ENCODE measurements at places on chromosomes 1 and 21. TPM values are rescaled to one million over a fixed set of nuclear protein-coding genes. Genes with fewer than 3 reads are reported as not detected.

- no peak overlapping the region for H3K27ac ChIP-seq
- no peaks in the 10 kb centered on the region for H3K36me3 ChIP-seq
- DNase-seq: no peak
- H3K4me1 ChIP-seq: peaks cover 2% of the 10 kb centered on the region
- no peaks in the 10 kb centered on the region for H3K27me3 ChIP-seq
These were observed 277.5 kb upstream of the C1orf174 start for GRCh38 chr1:4177425-4178150.

Gene RNF223
- not detected for total RNA-seq

DNA sequence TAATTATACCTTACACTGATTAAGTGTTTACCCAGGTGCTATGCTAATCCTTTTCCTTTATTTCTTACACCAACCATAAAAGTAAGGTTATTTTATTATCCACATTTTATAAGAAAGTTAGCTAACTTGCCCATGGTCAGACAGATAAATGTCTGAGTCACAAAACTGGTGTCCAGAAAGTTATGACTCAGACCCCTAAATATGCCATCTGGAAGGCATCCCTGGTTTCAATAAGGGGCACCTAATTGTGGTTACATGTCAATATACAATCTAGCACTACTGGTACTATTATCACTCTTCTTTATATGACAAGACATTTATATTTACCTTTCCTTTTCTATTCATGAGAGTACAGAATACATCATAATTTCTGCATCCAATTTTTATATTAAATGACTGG lies 496.5 kb upstream of the ADGRL2 start:
- H3K27me3 ChIP-seq: no peaks in the 10 kb centered on the region
- H3K4me1 ChIP-seq: peaks cover 8% of the 10 kb centered on the region
- no peak overlapping the region for H3K27ac ChIP-seq
- no peak for DNase-seq

DNA sequence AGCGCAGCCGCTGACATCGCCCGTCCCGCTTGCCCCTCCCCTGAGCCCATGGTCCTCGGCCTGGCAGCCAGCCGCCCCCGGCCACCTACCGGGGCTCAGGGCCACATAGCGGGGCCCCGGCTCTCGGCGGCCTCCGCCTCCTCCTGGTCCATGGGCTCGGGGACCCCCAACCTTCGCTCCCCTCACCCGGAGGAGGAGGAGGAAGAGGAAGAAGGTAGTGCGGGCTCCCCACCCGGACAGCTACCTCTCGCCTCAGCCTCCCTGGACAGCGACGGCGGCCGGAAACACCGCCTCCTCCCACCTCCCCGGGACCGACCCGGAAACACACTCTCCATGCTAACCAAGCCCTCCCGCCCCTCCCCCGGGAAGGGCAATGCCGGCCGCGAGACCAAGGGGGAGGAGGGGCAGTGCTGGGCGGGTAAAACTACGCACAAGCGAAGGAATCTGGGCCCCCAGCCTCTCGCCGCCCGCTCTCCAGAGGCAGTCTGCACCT lies at the start of gene KIAA0319L:
Gene KIAA0319L, minus strand, starts transcription at position 286 of the 493 bp plus-strand sequence. CDS start 2,912 bp downstream, outside the sequence.
- H3K27me3 ChIP-seq: no peaks in the 10 kb centered on the region
- H3K36me3 ChIP-seq: peaks cover 28% of the 10 kb centered on the region
- H3K4me1 ChIP-seq: peaks cover 9% of the 10 kb centered on the region
- peak; percentile 90 for DNase-seq

Gene TMEM51
- 10.2 TPM for total RNA-seq

DNA sequence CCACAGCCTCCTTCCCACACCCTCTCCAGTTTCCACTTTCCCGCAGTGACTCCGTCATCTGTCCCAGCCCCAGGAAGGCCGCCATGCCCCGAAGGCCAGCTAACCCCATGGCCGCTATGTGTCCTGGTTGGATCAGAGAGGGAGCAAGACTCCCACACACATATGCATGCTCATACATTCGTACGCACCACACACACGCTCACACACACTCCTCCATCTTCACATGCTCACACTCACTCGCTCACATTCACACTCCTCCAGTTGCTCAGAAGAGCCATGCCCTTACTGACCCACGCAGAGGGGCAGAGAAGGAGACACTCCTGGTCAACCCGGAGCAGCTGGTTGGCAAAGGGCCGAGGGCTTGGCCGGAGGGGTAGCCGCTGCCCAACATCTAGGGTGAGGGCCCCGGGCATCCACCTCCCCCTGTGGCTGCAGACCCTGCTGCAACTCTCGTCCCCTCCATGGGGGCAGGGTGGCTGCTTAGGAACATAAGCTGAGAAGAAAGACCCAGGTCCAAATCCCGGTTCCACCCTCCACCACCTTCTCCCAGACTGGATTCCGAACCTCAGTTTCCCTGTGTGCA lies 122.3 kb upstream of the SLC25A33 start:
- no peak for DNase-seq
- peaks cover 5% of the 10 kb centered on the region for H3K4me1 ChIP-seq
- no peak overlapping the region for H3K27ac ChIP-seq
- no peaks in the 10 kb centered on the region for H3K27me3 ChIP-seq
- no peaks in the 10 kb centered on the region for H3K36me3 ChIP-seq

Gene NEK2
- total RNA-seq: 104 TPM

DNA sequence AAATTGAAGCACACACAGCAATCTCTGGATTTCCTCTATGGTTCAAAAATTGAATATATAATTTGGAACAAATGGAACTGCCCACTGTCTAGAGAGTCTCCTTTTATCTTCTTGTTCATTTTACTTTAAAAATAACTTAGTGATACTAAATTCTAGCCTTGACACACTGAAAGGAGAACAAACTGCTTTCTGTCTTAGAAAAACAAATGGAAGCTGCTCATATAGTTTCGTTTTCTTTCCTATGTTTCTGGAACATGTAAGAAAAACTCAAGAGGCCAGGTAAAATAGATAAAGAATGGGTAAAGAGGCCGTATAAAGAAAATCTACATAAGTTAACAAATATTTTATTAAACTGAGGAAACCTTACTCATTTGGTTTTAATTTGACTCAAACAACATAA lies 332.7 kb downstream of the NEGR1 start:
- no peak overlapping the region for H3K4me3 ChIP-seq
- H3K4me1 ChIP-seq: no peaks in the 10 kb centered on the region
- no peak for DNase-seq
- no peaks in the 10 kb centered on the region for H3K27me3 ChIP-seq
- H3K36me3 ChIP-seq: no peaks in the 10 kb centered on the region

Gene KIF17
- 8.0 TPM for total RNA-seq

GRCh38 chr1:3186526-3186921 lies 117.5 kb downstream of the PRDM16 start:
- H3K27ac ChIP-seq: peak overlapping the region; percentile 81
- H3K4me3 ChIP-seq: no peak overlapping the region
- H3K27me3 ChIP-seq: no peaks in the 10 kb centered on the region
- H3K4me1 ChIP-seq: no peaks in the 10 kb centered on the region
- no peaks in the 10 kb centered on the region for H3K36me3 ChIP-seq
- DNase-seq: peak; percentile 66

Gene SMIM12
- total RNA-seq: 45.5 TPM

- no peak overlapping the region for H3K4me3 ChIP-seq
- DNase-seq: no peak
- H3K27ac ChIP-seq: no peak overlapping the region
- H3K27me3 ChIP-seq: no peaks in the 10 kb centered on the region
- peaks cover 19% of the 10 kb centered on the region for H3K4me1 ChIP-seq
These were observed 46.8 kb downstream of the ZBTB40 start for GRCh38 chr1:22498463-22498862.

Gene CFAP141
- total RNA-seq: not detected

DNA sequence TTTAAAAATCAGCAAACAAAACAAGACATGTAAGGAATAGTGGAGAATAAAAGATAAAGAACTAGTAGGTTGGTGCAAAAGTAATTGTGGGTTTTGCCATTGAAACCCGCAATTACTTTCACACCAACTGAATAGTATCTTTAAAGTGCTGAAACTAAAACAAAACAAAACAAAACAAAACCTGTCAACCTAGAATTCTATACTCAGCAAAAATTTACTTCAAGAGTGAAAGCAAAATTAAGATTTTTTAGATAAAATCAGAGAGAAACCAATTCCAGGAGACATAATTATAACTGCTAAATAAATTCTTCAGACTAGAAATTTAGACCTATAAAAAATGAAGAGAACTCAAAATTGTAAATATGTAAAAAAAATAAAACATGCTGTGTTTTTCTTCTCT lies 114.0 kb upstream of the TSPAN2 start:
- H3K27ac ChIP-seq: no peak overlapping the region
- DNase-seq: no peak
- no peaks in the 10 kb centered on the region for H3K27me3 ChIP-seq
- no peak overlapping the region for H3K4me3 ChIP-seq
- no peaks in the 10 kb centered on the region for H3K36me3 ChIP-seq
- no peaks in the 10 kb centered on the region for H3K4me1 ChIP-seq

GRCh38 chr1:157166590-157166989 lies 28.4 kb upstream of the ETV3 start:
- no peak overlapping the region for H3K27ac ChIP-seq
- no peak for DNase-seq
- no peaks in the 10 kb centered on the region for H3K27me3 ChIP-seq
- H3K4me1 ChIP-seq: peaks cover 13% of the 10 kb centered on the region

DNA sequence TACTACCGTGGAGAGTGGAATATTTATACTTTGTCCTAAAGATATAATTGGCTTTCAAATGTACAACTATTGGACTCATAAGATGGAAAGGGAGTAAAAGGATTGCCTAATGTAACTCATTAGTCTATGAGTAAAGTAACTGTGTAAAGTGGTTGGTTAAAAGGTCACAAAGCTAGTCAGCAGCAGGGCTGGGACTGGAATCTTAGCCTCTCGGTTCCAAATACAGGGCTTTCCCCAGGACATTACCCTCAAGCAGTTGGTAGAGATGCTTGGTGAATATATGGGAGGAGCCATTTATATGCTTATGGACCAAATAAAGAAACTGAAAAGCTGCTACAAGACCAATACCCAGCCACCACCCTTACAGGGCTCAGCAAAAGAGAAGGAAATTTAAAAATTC lies 283.7 kb downstream of the HLX start:
- H3K36me3 ChIP-seq: no peaks in the 10 kb centered on the region
- DNase-seq: no peak
- H3K27ac ChIP-seq: no peak overlapping the region
- no peaks in the 10 kb centered on the region for H3K27me3 ChIP-seq
- H3K4me3 ChIP-seq: no peak overlapping the region

DNA sequence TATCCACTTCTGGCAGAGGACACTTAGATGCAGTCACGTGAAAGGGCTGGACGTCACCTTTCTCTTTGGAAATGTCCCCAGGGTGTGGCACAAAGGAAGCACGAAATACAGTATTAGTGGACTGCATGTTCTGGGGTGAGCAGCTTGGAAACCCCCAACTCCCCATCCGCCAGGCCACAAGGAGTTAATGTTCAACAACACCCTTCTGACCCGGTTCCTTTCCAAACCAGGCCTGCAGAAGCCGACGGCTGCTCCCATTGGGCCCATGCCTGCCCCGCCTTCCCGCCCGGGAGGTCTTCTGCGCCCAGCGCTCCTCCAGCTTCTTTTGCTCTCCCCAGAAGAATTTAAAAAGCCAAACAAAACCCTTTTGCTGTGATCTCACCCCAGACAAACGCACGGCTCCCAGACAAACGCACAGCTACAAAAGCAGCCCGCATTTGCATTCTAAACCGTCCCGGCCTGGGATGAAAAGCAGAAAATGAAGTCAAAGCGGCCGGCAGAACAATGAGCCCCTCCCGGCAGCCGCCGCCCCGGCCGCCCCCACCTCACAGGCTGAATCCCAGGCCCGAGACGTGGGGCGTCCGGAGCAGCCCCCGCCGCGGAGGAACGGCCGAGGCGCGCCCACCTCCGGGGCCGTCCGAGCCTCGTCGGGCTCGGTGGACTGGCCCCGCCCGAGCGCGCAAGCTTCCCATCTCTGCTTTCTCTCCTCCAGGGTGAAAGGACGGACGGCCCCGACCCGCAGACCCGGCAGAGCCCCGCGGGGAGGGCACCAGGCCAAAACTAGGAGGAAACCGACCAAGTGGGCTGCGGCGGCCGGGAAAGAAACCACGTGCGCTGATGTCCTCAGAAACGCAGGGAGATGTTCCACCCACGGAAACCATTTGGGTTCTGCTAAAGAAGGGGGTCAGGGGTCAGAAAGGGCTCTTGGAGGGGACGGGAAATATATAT lies 101.9 kb downstream of the PLPP3 start:
- H3K27me3 ChIP-seq: peaks cover 12% of the 10 kb centered on the region
- H3K4me3 ChIP-seq: peak overlapping the region; percentile 74
- DNase-seq: peak; percentile 83
- H3K27ac ChIP-seq: peak overlapping the region; percentile 91

- H3K27ac ChIP-seq: no peak within 1 kb of the TSS
- peak; percentile 88 for DNase-seq
- H3K27me3 ChIP-seq: peaks cover 30% of the 10 kb centered on the region
- H3K4me3 ChIP-seq: peak within 1 kb of the TSS; percentile 76
- peaks cover 5% of the 10 kb centered on the region for H3K4me1 ChIP-seq
These were observed at the start of gene SHISA4 for GRCh38 chr1:201888282-201889089. Gene SHISA4 (plus strand): TSS chr1:201888898. CDS start chr1:201888995, 97 bp downstream.

GRCh38 chr1:162040657-162041056 lies 17.0 kb upstream of the OLFML2B start:
- no peaks in the 10 kb centered on the region for H3K36me3 ChIP-seq
- no peak for DNase-seq
- no peak overlapping the region for H3K4me3 ChIP-seq
- peaks cover 6% of the 10 kb centered on the region for H3K27me3 ChIP-seq
- H3K27ac ChIP-seq: no peak overlapping the region

Gene PGLYRP4
- not detected for total RNA-seq

GRCh38 chr1:96372881-96373280 lies 348.7 kb upstream of the PTBP2 start:
- DNase-seq: no peak
- H3K4me3 ChIP-seq: no peak overlapping the region
- peaks cover 5% of the 10 kb centered on the region for H3K4me1 ChIP-seq
- H3K27me3 ChIP-seq: no peaks in the 10 kb centered on the region
- H3K36me3 ChIP-seq: no peaks in the 10 kb centered on the region

Gene CAPN8
- 0.44 TPM for total RNA-seq

Gene BRDT
- total RNA-seq: 3.4 TPM

Gene IGFN1
- not detected for total RNA-seq

GRCh38 chr1:162605225-162605927 lies 26.9 kb upstream of the DDR2 start:
- no peaks in the 10 kb centered on the region for H3K4me1 ChIP-seq
- H3K27ac ChIP-seq: no peak overlapping the region
- DNase-seq: no peak
- H3K4me3 ChIP-seq: no peak overlapping the region

Gene GRIK1
- not detected for total RNA-seq

Gene KIAA1614
- 4.7 TPM for total RNA-seq

GRCh38 chr1:89687254-89687653 lies 54.3 kb downstream of the LRRC8C start:
- H3K36me3 ChIP-seq: no peaks in the 10 kb centered on the region
- no peaks in the 10 kb centered on the region for H3K27me3 ChIP-seq
- no peak overlapping the region for H3K27ac ChIP-seq
- DNase-seq: no peak

- no peak overlapping the region for H3K27ac ChIP-seq
- H3K36me3 ChIP-seq: peaks cover 45% of the 10 kb centered on the region
- H3K4me1 ChIP-seq: no peaks in the 10 kb centered on the region
- no peak for DNase-seq
These were observed 15.8 kb downstream of the TRIM45 start for GRCh38 chr1:117105722-117106121.

- DNase-seq: no peak
- H3K4me1 ChIP-seq: peaks cover 4% of the 10 kb centered on the region
- H3K27ac ChIP-seq: peak overlapping the region; percentile 45
- H3K27me3 ChIP-seq: no peaks in the 10 kb centered on the region
These were observed 108.0 kb downstream of the ENAH start for GRCh38 chr1:225544924-225545323.
